ENCODE measurements at places on chromosomes 3 and 15. TPM values are rescaled to one million over a fixed set of nuclear protein-coding genes. Genes with fewer than 3 reads are reported as not detected.

Gene SLC9C1
- 4.1 TPM for total RNA-seq

Gene ACSBG1
- 1.2 TPM for total RNA-seq

Gene EAF1
- total RNA-seq: 9.4 TPM

Gene CLDN18
- total RNA-seq: 0.96 TPM

Gene NPAP1
- total RNA-seq: 2.4 TPM

Gene EAF2
- 14.2 TPM for total RNA-seq

Gene ADAMTS9
- total RNA-seq: 105 TPM

Gene ACAD11
- total RNA-seq: 29.4 TPM

Gene SCN11A
- total RNA-seq: 2.2 TPM

Gene CILP
- total RNA-seq: 70.3 TPM

Gene ABI3BP
- total RNA-seq: 51.8 TPM

Gene NUP210
- total RNA-seq: 1.9 TPM

Gene DPPA2
- not detected for total RNA-seq

Gene UBE3A
- total RNA-seq: 108 TPM

Gene ATP10A
- 18.3 TPM for total RNA-seq

Gene SCG5
- 1.4 TPM for total RNA-seq

Gene DNAJA4
- total RNA-seq: 30.1 TPM

Gene GP9
- 3.6 TPM for total RNA-seq

Gene FOXL2NB
- total RNA-seq: 1.9 TPM

Gene PLXND1
- 108 TPM for total RNA-seq

Gene CYP1A2
- 0.96 TPM for total RNA-seq

Gene C3orf33
- 5.5 TPM for total RNA-seq

Gene ZNF774
- total RNA-seq: 8.2 TPM

Gene NRROS
- 0.96 TPM for total RNA-seq

Gene TF
- 7.9 TPM for total RNA-seq

Gene TIPARP
- 63.1 TPM for total RNA-seq

Gene FOXB1
- total RNA-seq: 1.2 TPM

Gene MCF2L2
- total RNA-seq: 7.2 TPM

Gene TMEM41A
- 14.2 TPM for total RNA-seq

Gene TIMP4
- 6.7 TPM for total RNA-seq

Gene TMEM62
- 75.8 TPM for total RNA-seq

Gene ITIH1
- 1.2 TPM for total RNA-seq

Gene LSAMP
- total RNA-seq: 20.5 TPM

Gene CACNA1D
- total RNA-seq: 11.6 TPM

Gene PEX5L
- 3.9 TPM for total RNA-seq

Gene PDIA3
- 151 TPM for total RNA-seq

Gene CCK
- 12.8 TPM for total RNA-seq

Gene TRPC1
- total RNA-seq: 58.0 TPM

Gene PLSCR2
- not detected for total RNA-seq

Gene CSTA
- 38.0 TPM for total RNA-seq

Gene INKA1
- 7.7 TPM for total RNA-seq

Gene CCNDBP1
- total RNA-seq: 90.5 TPM

Data from umbilical cord (tissue), 2 donors.